ENCODE measurements at places on chromosomes 2 and 18. TPM values are rescaled to one million over a fixed set of nuclear protein-coding genes. Genes with fewer than 3 reads are reported as not detected.

DNA sequence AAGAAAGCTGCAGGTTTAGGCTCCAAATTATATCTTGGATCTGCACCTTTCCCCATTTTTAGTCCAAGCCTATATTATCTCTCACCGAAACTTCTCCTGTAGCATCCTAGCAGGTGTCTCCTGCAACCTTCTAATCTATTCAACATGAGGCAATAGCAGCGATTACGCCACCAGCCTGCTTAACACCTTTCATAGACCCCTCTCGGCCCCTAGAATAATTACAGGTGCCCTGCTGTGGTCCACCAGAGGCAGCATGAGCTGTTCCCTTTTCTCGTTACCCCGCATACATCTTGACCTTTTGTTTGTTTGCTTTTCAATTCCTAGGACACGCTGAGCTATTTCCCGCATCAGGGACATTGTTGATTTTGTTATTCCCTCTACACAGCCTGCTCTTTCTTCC is 361.9 kb downstream of the CYRIA start:
- DNase-seq = no peak
- no peak overlapping the region for H3K27ac ChIP-seq
- no peak overlapping the region for H3K4me3 ChIP-seq

GRCh38 chr18:74183130-74183529 is 34.8 kb downstream of the TIMM21 start:
- no peaks in the 10 kb centered on the region for H3K36me3 ChIP-seq
- no peak overlapping the region for H3K27ac ChIP-seq
- DNase-seq = peak; percentile 53
- no peak overlapping the region for H3K4me3 ChIP-seq

The C2orf15 gene
- 0.25 TPM for total RNA-seq

The CPO gene
- total RNA-seq = not detected

- DNase-seq = peak; percentile 36
- no peak within 1 kb of the TSS for H3K27ac ChIP-seq
- peaks cover 56% of the 10 kb centered on the region for H3K27me3 ChIP-seq
- no peaks in the 10 kb centered on the region for H3K36me3 ChIP-seq
Measured at GRCh38 chr2:230924470-230925341, at the start of gene GPR55. GPR55 (minus strand) TSS chr2:230925242; CDS start chr2:230910962, 14,280 bp downstream.

The IHH gene
- 0.10 TPM for total RNA-seq

- no peak overlapping the region for H3K4me3 ChIP-seq
- no peak overlapping the region for H3K27ac ChIP-seq
- 0 out of 2 replicates have a peak, but pooled peaks cover 7% of the 10 kb centered on the region for H3K27me3 ChIP-seq
- no peak for DNase-seq
- H3K36me3 ChIP-seq = no peaks in the 10 kb centered on the region
Measured at GRCh38 chr2:207284556-207285472, 119.1 kb upstream of the KLF7 start.

The RTP5 gene
- total RNA-seq = not detected

DNA sequence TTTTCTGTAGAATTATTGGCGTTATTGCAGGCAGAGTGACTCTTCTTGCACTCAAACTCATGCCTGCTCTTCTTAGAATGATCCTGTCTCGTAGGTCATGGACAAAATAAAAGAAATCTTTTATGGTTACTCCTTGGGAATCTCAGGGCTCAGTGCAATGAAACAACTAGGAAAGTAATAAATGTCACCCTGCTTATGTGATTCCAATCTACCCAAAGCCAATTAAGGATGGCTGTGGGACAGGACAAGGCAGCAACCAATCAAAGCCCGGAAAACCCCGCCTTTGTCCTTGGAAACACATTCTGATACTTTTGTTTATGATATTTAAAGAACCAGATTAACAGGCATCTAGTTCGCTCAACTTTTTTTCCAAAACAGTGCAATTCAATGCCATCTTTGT is 53.0 kb downstream of the GRB14 start:
- no peaks in the 10 kb centered on the region for H3K4me1 ChIP-seq
- no peak overlapping the region for H3K4me3 ChIP-seq
- H3K27ac ChIP-seq = no peak overlapping the region
- no peaks in the 10 kb centered on the region for H3K27me3 ChIP-seq
- DNase-seq = peak; percentile 10

The UGT1A10 gene
- not detected for total RNA-seq

DNA sequence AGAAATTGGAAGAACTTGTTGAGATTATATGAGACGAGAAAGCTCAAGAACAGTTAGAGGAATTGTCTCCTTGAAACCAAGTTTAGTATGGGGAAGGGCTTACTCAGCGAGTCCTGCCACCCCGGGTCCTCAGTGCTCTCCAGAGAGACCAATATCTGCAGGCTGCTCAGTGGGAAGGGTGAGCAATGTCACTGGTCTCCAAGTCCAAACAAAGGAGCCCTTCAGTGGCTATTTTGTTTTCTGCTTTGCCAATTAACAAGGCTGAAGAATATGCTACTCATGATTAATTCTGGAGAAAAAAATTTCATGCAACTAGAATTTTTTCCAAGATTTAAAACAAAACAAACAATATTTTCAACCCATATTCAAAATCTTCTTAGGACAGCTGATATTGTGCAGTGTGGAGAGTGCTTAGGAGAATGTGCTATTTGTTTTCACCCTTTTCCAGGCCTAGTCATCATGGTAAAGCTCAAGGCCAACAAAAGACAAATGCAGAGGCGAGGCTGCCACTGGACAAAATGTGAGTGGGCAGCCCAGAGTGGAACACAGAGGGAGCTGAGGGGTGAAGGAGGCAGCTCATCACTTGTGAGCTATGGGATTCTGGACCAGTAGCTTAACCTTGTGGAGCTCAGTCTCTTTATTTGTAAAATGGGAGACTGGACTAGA is 83.8 kb upstream of the TMEM17 start:
- H3K27ac ChIP-seq = no peak overlapping the region
- H3K36me3 ChIP-seq = no peaks in the 10 kb centered on the region
- DNase-seq = no peak
- H3K27me3 ChIP-seq = no peaks in the 10 kb centered on the region
- no peaks in the 10 kb centered on the region for H3K4me1 ChIP-seq

DNA sequence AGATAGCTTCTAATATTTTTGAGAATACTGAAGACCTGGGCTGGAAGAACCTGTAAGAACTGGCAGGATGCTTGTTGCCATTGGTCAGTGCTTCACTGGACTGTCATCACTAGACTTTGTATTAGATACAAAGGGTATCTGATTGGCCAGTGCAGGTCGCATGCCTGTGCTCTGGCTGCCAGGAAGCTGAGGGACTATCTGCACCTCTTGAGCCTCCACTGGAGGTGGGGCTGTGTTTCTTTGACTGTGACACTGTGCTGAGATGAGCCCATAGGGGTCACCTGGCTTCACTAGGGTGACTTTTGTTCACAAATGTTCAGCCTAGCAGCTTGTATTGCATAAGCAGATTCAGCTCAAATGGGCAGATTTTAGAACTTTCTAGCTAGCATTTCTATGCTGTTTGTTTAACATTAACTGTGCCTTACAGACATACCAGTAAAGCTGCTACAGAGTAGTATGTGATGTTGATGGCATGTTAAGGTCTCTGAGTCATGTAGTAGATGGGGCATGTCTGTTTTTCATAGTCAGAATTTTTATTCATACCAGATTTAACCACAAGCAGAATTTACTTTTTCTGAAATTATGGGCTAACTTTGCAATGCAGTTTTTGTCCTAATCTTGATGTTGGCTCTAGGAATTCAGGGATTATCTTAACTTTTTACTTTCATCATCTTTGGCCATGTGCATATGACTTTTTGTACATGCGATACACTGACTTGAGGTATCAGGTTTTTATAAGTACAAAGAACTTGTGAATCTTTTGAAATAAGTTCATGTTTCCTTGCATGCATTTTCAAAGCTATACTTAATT is 56.1 kb downstream of the RHBDD1 start:
- DNase-seq = no peak
- no peak overlapping the region for H3K4me3 ChIP-seq
- H3K27ac ChIP-seq = no peak overlapping the region
- H3K36me3 ChIP-seq = no peaks in the 10 kb centered on the region

The ANKRD12 gene
- total RNA-seq = 19.5 TPM

DNA sequence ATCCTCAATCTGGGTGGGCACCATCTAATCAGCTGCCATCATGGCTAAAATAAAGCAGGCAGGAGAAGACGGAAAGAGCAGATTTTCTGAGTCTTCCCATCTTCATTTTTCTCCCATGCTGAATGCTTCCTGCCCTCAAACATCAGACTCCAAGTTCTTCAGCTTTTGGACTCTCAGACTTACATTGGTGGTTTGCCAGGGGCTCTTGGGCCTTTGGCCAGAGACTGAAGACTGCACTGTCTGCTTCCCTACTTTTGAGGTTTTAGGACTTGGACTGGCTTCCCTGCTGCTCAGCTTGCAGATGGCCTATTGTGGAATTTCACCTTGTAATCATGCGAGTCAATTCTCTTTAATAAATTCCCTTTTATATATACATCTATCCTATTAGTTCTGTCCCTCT is 36.6 kb downstream of the DIPK1C start:
- no peak overlapping the region for H3K27ac ChIP-seq
- no peaks in the 10 kb centered on the region for H3K36me3 ChIP-seq
- no peak for DNase-seq
- H3K4me1 ChIP-seq = no peaks in the 10 kb centered on the region

- H3K27ac ChIP-seq = no peak overlapping the region
- peaks cover under 1% of the 10 kb centered on the region for H3K4me1 ChIP-seq
- H3K36me3 ChIP-seq = no peaks in the 10 kb centered on the region
- H3K4me3 ChIP-seq = no peak overlapping the region
Measured at GRCh38 chr2:15776629-15776919, 163.8 kb upstream of the MYCN start.

DNA sequence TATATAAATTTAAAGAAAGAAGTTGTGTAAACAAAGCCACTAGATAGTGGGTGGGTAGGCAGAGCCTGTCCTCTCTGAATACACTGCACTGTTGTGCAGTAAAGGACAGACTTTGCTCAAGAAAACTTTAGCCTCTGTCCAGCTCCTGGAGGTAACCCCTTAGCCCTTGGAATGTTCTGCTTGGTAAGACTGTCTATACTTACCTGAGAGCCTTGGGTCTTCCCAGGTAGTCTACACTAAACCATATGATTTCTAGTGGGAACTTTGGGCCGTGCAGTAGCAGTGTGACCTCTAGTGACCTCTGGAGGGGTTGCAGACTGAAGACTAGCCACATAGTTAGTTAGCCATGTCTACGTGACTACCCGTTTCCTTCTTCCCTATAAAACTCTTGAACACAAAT is 678.3 kb upstream of the NRXN1 start:
- no peaks in the 10 kb centered on the region for H3K36me3 ChIP-seq
- H3K27ac ChIP-seq = no peak overlapping the region
- no peaks in the 10 kb centered on the region for H3K4me1 ChIP-seq
- DNase-seq = no peak
- H3K4me3 ChIP-seq = no peak overlapping the region

GRCh38 chr2:135997380-135997779 is 12.0 kb upstream of the DARS1 start:
- H3K4me3 ChIP-seq = no peak overlapping the region
- no peak overlapping the region for H3K27ac ChIP-seq
- H3K4me1 ChIP-seq = peaks cover 22% of the 10 kb centered on the region
- H3K36me3 ChIP-seq = no peaks in the 10 kb centered on the region
- no peaks in the 10 kb centered on the region for H3K27me3 ChIP-seq

GRCh38 chr2:54572636-54573536 is 116.8 kb downstream of the SPTBN1 start:
- H3K27me3 ChIP-seq = no peaks in the 10 kb centered on the region
- DNase-seq = no peak
- H3K4me1 ChIP-seq = peaks cover 26% of the 10 kb centered on the region

- H3K4me3 ChIP-seq = no peak overlapping the region
- no peak for DNase-seq
Measured at GRCh38 chr18:53943326-53943860, 281.1 kb downstream of the MBD2 start.

The PSMD1 gene
- 170 TPM for total RNA-seq

GRCh38 chr18:74153377-74153776 is 5.1 kb downstream of the TIMM21 start:
- no peak overlapping the region for H3K27ac ChIP-seq
- H3K4me1 ChIP-seq = no peaks in the 10 kb centered on the region
- no peak for DNase-seq
- H3K27me3 ChIP-seq = no peaks in the 10 kb centered on the region
- peaks cover 7% of the 10 kb centered on the region for H3K36me3 ChIP-seq

DNA sequence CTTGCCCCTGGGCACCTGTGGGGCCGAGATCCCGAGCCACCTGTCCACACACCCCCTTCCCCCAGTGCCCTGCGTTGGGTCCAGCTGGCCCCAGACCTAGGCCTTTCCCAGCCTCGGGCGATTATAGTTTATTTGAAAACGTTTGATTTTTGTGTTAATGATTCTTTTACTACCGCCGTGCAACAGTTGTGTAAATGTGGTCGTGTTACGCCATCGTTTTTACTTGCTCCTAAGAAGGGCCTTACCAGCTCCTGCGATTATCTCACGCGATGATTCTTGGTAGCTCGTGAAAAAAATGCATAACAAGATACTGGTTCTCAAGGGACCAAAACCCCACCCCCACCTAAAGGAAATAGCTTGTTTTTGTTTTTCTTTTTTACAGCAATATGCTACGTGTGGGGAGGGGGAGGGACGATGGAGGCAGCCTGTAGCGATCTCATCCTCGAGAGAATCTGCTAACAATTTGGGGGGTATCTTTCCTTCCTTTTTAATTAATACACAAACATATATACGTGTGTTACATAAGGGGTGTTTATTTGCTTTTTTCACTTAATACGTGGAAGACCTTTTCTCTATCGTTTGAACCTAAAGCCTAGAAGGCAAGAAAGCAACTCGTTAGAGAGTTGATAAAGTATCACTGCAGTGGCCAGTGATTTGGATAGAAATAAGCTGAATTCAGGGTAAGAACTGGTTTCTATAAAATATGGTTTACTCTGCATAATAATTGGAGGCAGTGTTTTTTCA is 1.0 kb downstream of the ZDBF2 start:
- H3K36me3 ChIP-seq = peaks cover 4% of the 10 kb centered on the region
- peak; percentile 51 for DNase-seq
- peak overlapping the region; percentile 62 for H3K27ac ChIP-seq
- no peaks in the 10 kb centered on the region for H3K4me1 ChIP-seq
- H3K27me3 ChIP-seq = no peaks in the 10 kb centered on the region
- H3K4me3 ChIP-seq = peak overlapping the region; percentile 94

- H3K27ac ChIP-seq = no peak overlapping the region
- no peak overlapping the region for H3K4me3 ChIP-seq
- no peaks in the 10 kb centered on the region for H3K36me3 ChIP-seq
- H3K27me3 ChIP-seq = no peaks in the 10 kb centered on the region
- no peak for DNase-seq
- peaks cover 22% of the 10 kb centered on the region for H3K4me1 ChIP-seq
Measured at GRCh38 chr2:64376926-64377325, 77.0 kb upstream of the LGALSL start.

DNA sequence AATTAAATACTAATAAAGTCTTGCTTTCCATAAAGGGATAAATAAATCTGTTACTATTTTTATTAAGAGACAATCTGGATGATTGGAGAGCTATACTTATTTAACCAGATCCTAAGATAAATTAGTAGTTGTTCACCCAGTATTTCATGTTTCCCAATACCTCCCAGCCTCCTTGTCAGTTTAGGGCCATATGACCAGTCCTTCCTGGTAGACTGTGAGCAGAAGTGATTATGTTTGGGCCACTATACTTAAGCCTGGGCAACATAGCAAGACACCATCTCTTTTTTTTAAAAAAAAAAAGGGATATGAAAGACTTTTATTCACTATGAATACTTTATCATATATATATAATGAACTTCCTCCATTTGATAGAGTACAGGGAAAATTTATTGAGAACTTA is 48.8 kb upstream of the PPM1B start:
- no peaks in the 10 kb centered on the region for H3K36me3 ChIP-seq
- no peak overlapping the region for H3K27ac ChIP-seq
- no peaks in the 10 kb centered on the region for H3K27me3 ChIP-seq
- H3K4me3 ChIP-seq = no peak overlapping the region
- DNase-seq = no peak

All from SJCRH30 (cell line).